ENCODE measurements at places on chromosomes 1 and 21. TPM values are rescaled to one million over a fixed set of nuclear protein-coding genes. Genes with fewer than 3 reads are reported as not detected.
A peak's percentile ranks its signal among the peaks of the same experiment; 100 is the strongest.

SNIP1 gene
- 22.3 TPM for total RNA-seq

DNA sequence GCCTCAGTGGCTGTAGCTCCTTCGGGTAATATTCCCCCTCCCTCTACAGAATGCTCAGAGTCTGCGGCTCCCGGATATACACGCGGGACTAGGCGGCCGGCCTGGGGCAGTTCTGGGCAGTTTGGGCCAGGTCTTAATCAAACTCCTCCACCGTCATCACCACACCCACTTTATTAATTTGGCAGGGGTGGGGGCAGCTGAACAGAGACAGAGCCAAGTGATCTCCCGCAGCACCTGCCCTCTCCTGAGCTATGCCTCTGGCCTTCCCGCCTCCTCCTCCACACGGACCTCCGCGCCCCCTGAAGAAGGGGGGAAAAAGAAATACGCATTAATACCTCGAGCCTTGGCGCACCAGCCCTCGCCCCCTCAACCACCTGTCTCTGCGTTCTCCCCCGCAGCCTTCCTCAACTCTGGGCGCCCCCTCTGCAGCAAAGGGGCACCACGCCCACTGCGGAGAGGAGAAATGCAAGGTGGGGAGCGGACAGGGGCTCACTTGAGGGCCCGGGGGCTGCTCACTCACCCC, 42.6 kb downstream of the CD34 start:
- no peaks in the 10 kb centered on the region for H3K36me3 ChIP-seq
- H3K27ac ChIP-seq: no peak overlapping the region
- no peaks in the 10 kb centered on the region for H3K4me1 ChIP-seq
- H3K4me3 ChIP-seq: peak overlapping the region; percentile 73
- peak; percentile 63 for DNase-seq

ARV1 gene
- 8.4 TPM for total RNA-seq

SPATA46 gene
- not detected for total RNA-seq

DNA sequence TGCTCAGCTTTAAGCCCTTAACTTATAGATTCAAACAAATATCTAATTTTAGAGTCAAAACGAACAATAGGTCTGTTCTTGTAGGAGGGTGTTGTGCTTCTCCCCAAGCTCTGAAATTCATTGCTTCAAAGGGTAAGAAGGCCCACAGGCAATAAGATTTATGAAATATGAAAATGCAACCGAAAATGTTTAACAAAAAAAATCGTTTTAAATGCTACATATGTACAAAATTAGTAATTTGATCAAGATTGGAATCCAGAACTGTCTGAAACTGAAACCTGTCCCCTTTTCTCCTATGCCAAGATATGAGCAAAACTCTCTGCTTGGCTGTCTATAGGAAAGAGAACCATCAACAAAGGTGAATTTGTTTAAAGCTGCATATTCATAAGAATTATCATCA, 534.3 kb downstream of the PLPP3 start:
- no peak for DNase-seq
- H3K27ac ChIP-seq: no peak overlapping the region
- peaks cover 5% of the 10 kb centered on the region for H3K27me3 ChIP-seq

WNT2B gene
- total RNA-seq: 0.57 TPM

All from endodermal cell (in vitro differentiated cells).